ENCODE measurements at places on chromosomes 13 and 19.

- no peak for DNase-seq
Observed at GRCh38 chr13:111006506-111007031, 91.7 kb upstream of the ANKRD10 start.

DNA sequence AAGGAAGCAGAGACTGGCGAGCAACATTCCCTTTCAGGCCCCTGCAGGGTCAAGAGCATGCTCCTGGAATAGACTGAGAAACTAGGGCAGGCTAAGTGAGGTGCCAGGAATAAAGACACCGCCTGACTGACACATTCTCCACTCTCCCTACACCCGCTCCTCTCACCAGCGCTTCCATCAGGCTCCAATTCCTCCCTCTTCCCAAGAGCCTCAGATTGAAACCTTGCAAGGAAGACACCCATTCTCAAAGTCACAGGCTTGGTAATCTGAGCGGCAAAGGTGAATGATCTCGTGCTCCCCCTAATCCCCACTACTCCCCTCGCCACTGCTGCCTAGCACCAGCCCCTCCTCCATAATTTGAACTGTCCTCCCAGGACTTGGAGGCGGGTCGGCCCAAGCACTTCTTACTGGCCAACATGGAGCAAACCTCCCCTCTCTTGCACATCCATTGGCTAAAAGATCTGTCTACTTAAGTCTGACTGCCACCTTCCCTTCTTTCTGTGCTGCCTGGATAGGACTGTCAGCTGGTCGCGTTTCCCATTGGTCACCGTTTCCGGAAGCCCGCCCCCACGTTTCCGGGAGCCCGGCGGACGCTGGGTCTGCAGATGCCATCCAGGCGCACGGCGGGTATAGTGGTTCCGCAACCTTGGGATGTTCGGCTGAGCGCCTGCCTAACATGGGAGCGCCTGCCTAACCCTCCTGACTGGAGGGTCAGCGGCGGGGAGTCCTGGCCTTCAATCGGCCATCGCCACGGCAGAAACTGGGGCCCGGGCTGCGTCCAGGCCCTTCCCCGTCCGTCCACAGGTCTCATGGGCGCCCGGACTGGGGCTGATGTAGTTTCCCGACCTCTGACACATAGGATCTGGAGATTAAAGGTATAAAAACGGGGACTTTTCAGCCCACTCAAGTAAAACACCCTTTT lies 33.6 kb downstream of the ZNF383 start:
- no peak for DNase-seq

DNA sequence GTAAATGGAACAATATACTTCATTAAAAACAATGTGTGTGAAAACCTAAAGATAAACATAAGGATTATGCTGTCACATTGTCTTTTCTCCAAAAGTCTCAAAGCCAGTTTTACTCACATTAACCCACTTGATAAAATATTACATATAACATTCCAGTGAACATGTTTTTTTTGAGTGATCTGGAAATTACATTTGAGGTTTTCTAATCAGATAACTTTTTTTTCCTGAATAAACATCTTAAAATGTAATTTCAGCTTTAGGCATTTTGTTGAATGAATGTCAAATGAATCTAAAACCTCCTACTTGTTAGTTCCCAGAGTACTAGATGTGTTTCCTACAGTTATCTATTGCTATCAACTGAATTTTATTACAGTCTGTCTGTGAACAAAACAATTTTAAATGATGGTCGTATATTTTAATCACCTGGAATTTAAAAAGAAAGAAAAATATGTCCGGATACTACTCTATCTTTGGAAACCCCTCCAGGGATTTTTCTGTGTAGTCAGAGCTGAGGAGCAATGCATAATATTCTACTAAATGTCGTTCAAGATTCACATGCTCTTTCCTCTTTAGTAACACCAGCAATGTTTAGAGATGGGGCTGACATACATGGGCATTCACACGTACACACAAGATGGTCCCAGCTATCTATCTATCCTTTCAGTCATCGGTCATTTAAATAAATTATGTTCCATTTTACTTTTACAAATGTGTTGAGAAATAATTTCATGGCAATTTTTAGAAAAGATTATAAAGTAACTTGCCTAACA lies 283.9 kb downstream of the KLF12 start:
- DNase-seq: no peak

DNA sequence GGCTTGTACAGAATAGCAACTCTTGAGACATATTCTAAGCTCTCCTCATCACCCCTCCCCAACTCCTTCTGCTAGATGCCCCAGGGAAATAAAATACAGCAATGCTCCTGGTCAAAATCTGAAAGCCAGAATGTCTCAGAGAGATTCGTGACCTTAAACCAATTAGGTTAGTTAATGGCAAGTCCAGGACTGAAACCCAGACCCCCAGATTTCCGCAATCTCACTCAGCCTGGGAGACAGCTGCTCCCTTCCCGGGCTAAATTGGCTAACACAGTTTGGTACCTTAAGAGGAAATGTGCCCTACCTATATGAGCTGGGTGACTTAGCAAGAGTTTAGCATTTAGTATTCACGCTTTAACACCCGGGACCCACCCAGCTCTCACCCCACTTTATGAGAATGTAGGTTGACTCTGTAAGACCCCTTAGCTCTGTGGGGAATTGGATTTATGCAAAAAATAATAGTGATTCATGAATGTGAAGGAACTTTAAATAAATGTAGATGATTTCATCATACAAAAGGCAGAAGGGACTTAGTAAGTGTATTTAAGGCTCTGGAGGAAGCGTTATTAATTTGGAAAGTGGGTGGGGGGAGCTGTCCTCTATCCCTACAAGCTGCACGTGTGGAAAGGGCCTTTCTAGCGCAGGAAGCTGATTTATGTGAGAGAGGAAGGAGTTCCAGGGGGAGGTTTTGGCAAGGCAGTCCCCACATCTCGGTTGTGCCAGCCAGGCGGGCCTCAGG lies 1.1 kb downstream of the DLEU7 start:
- DNase-seq: no peak

GRCh38 chr13:89550938-89551337 lies 1796.5 kb upstream of the MIR17HG start:
- no peak for DNase-seq

All from stimulated activated CD8-positive, alpha-beta memory T cell treated with anti-CD3 and anti-CD28 coated beads, Interleukin-7, amount 100 ng/mL, for 1 hour (primary cell).